SJCRH30 (cell line): ENCODE measurements at places on chromosomes 4 and X.

DNA sequence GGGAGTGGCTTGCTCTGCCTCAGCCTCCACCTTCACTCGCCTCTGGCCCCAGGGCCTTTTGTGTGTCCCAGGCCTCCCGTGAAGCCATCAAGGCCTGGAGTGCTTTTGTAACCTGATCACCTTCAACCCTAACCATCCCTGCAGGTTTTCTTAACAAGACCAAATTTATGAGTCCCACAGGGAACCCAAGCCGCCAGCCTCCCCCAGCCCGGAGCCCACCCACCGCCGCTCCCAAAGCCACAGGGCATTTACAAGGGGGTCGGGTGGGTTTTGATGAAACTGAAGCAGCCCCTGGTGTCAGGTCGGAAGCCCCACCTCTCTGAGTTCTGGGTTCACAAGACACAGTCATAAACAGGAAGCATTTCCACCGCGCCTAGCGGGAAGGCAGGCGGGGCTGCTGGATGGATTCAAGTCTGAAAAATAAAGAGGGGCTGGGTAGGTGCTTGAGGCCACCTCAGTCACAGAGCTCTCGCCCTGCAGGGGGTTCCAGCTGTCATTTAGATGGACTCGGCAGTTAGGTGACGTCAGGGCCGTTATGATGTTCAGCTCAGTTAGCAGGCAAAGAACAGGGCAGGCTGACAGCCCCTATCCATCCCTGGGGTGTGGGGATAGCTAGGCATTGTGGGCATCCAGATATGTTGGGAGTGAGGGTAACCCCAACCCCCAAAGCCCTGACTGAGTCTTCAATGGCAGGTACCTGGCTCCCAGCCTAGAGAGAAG is 128.5 kb downstream of the BCOR start:
- peak; percentile 82 for DNase-seq

- no peak for DNase-seq
Measured at GRCh38 chrX:18668071-18668835, 3.7 kb downstream of the RS1 start.

DNA sequence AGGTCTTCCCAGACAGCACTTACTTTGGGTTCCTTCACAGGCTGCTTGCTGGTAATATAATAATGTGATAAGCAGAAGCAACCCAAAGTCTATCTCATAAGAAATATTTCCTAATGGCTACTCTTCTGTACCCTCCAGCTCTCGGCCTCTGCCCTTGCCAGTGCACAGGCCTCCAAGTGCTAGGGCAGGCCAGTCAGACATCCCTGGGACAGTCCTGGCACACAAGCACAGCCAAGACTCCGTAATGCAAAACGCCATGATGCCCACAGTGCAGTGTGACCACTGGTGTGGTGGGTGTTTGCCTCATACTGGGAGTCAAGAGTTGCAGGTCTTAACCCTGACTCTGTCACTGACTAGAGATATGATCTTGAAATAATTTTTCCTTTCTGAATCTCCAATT is 35.1 kb downstream of the RNF150 start:
- no peak for DNase-seq

DNA sequence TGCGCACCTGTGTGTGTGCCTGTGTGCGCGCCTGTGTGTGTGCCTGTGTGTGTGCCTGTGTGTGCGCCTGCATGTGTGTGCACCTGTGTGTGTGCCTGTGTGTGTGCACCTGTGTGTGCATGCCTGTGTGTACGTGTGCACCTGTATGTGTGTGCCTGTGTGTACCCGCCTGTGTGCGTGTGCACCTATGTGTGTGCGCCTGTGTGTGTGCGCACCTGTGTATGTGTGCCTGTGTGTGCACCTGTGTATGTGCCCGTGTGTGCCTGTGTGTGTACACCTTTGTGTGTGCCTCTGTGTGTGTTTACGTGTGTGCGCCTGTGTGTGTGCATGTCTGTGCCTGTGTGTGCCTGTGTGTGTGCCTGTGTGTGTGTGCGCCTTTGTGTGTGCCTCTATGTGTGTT is 33.5 kb downstream of the ZFP42 start:
- DNase-seq: no peak

GRCh38 chrX:118520216-118521206 is 24.9 kb downstream of the DOCK11 start:
- no peak for DNase-seq

- DNase-seq: no peak
Measured at GRCh38 chr4:130147641-130148040, 1051.7 kb downstream of the C4orf33 start.

DNA sequence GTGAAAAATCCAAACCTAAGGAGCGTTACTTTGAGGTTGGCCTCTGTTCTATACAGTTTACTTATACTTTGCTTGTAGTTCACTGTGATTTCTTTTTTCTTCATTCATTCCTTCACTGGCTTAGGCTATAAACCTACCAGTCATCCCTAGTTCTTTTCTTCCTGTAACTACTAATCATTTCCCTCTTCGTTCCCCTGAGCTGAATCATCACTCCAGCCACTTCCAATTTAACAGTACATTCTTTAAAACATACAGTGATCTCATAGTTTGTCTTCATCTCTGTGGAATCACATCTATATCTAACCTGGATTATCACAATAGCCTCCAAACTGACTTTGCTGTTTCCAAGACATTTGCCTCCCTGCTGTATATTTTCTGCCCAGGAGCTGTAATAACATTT is 25.2 kb upstream of the NPFFR2 start:
- DNase-seq: no peak

DNA sequence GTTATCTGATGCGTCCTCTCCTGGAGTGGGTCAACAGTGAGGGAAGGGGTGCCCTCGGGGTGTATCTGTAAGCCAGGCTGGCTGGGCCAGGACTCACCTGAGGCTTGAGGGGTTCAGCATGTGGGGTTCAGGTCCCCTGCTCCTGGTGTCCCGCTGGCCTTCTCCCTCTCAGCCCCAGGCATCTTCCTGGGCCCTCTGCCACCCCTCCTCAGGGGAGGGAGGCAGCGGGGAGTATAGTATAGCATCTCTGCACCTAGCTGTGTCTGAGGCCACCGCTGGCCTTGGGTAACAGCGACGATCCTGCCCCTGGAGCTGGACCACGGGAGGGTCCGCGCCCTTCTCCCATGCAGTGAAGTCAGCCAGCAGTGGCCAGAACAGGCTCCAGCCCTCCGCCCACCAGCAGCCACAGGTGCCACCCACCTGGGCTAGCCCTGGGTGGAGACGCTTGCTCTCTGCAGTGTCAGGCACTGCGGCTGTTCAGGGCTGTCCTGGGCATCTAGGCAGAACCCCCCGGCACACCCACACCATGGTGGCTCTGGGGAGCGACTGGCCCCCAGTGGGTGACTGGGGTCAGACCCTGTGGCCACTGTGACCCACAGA is 110.7 kb upstream of the NKX1-1 start:
- no peak for DNase-seq

GRCh38 chrX:48971249-48972219 is at the start of gene KCND1:
Gene KCND1, minus strand, starts transcription at chrX:48971844. Its CDS starts 1,573 bp downstream, at chrX:48970271.
- no peak for DNase-seq

DNA sequence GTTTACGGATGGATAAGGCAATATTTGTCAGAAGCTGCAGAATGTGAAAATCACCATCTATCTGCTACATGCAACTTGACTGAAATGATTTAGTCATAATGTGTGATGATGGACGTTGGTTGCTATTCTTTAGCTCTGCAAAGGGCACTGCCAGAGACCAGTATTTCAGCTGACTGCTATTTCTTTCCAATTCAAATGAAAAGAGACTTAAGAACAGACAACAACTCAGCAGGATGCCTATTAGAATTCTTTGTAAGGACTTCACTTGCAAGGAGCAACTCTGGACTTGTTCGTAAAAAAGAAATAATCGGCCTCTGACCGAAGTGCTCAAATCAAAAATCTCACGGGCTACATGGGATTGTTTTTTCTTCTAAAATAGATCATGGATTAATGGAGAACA is 262.7 kb downstream of the DHX15 start:
- DNase-seq: no peak

DNA sequence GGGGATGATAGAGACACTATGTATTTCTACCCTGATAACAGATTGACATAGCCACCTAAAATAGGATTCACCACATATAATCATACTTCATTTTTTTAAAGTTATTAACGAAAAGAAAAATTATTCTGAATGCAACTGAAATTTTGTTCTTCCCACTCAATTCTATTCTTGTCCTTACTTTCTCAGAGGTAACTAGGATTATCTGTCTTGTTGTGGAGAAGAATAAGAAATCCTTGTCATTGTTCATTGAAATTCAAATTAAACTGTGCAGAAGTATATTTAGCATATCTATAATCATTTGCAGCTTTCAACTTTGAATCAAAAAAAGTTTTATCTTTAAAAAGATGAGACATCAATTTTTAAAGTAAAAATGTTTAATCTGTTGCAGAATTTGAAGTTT is 40.4 kb upstream of the PRR27 start:
- no peak for DNase-seq

GRCh38 chr4:94595880-94596483 is 144.2 kb downstream of the PDLIM5 start:
- no peak for DNase-seq

GRCh38 chr4:127881563-127881864 is 821 bp downstream of the PLK4 start:
- DNase-seq: no peak

- no peak for DNase-seq
Measured at GRCh38 chr4:32752962-32753361, 2032.8 kb downstream of the PCDH7 start.

- no peak for DNase-seq
Measured at GRCh38 chrX:78322863-78323262, 4.5 kb downstream of the CYSLTR1 start.

- no peak for DNase-seq
Measured at GRCh38 chrX:20432048-20432447, 165.3 kb upstream of the RPS6KA3 start.

GRCh38 chr4:89703829-89704590 is 133.0 kb downstream of the SNCA start:
- no peak for DNase-seq

DNA sequence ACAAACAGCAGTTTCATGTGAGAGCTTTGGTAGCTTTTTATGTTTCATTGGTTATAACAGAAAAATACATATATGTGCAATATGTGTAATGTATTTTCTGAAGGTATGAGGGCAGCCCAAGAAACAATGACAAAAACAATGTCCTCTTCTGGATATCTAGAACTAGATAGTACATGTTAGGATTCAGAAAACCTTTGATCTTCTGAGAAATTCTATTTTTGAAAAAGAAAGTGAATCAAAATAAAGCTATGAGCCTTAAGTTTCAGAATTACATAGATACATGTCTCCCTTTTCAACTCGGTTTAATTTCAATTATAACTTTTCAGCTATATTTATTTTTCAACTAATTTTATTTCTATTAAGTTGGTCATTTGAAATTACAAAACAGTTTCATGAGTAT is 131.9 kb downstream of the REELD1 start:
- DNase-seq: no peak

DNA sequence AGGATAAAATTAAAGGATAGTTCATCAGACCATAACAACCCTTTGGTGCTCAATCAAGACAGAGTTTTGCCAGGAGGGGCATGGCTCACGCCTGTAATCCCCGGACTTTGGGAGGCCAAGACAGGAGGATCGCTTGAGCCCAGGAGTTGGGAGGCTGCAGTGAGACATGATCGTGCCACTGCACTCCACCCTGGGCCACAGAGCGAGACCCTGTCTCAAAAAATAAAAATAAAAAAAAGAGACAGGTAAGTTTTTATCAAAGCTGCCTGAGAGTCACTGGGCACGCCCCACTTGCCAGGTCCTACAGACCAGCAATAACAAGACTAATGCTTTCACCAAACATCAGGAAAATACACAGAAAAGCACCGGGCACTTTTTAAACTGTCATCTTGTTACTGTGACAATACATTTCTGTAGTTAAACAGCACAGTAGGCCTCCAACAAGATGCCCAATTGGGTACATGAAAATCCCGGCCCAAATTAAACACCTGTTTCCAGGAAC is 765 bp downstream of the CFAP97 start:
- DNase-seq: no peak

GRCh38 chrX:71541210-71542022 is 8.5 kb downstream of the OGT start:
- DNase-seq: no peak

GRCh38 chr4:81650606-81651242 is 179.0 kb upstream of the RASGEF1B start:
- no peak for DNase-seq

DNA sequence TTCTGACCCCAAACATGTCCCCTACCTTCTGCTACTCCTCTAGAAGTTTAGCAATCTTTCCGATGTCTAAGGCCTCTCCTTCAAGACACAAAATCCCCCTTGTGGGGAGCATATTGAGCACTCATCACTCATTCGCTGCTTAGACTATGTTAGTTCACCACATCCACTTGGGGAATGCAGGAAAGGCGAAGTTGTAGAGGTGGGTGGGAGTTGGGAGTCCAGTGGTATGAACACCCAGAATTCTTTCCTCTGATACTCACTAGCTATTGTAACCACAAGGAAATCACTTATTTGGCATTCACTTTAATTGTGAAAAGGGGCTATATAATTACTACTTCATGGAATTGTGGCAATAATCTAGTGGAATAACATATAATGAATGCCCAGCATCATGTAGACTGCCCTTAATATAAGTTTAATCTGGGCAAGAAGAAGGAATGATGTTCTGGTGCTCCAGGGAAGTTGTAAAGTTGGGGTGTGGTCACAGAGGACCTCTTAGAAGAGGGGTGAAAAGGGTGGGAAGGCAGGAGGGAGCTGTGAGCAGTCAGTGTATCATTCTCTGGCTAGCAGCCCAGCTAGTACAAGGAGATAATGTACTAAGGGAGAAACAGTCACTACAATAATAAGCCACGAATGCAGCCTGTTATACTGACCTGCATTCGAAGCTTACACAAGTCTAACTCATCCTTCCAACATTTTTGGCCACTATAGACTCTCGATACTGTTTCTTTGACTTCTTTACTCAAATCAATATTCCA is 468.2 kb upstream of the DIPK2B start:
- no peak for DNase-seq

GRCh38 chrX:70774223-70774622 is 134.3 kb downstream of the TEX11 start:
- no peak for DNase-seq

GRCh38 chr4:20679951-20680350 is 20.3 kb upstream of the PACRGL start:
- DNase-seq: no peak
